ENCODE measurements at places on chromosomes 11 and 22.

DNA sequence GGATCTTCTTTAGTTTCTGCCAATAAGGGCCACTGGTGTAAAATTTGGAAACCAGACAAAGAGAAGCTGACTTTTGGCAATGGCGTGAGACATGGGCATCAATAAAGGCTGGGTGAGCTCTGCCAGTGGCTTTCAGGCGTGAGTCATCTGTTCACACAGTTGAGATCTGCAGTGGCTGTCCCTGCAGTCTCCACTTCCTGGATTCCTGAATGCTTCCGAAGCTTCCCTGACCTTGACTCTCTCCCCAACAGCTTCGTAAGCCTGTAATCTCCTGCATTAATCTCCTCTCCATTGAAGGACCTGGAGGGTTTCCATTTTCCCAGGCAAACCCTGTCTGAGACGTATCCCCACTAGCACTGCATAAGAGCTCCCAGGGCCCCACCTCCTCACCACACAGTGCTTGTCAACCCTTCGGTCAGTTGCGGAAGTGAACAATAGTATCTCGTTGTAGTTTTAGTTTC lies 574.7 kb downstream of the TBC1D22A start:
- peak; percentile 27 for DNase-seq

- DNase-seq = no peak
Observed at GRCh38 chr11:105911454-105911853, 110.6 kb downstream of the MSANTD4 start.

DNA sequence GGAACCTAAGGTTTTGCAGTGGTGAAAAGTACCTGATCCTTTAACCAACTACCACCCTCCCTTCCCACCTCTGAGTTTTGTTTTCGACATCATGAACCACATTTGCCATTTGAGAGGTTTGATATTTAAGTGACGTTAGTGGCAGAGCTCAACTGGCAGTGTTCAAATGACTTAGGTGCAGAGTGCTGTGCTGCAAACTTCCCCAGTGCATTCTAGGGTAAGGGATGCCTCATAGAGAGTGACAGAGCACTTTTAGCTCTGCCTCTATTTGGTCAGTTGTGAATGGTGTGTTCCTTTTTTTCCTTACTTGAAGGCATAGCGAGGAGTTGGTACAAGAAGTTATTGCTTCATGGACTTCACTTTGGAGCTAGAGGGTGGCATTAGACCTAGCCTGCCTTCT lies 9.4 kb downstream of the BMAL1 start:
- no peak for DNase-seq

DNA sequence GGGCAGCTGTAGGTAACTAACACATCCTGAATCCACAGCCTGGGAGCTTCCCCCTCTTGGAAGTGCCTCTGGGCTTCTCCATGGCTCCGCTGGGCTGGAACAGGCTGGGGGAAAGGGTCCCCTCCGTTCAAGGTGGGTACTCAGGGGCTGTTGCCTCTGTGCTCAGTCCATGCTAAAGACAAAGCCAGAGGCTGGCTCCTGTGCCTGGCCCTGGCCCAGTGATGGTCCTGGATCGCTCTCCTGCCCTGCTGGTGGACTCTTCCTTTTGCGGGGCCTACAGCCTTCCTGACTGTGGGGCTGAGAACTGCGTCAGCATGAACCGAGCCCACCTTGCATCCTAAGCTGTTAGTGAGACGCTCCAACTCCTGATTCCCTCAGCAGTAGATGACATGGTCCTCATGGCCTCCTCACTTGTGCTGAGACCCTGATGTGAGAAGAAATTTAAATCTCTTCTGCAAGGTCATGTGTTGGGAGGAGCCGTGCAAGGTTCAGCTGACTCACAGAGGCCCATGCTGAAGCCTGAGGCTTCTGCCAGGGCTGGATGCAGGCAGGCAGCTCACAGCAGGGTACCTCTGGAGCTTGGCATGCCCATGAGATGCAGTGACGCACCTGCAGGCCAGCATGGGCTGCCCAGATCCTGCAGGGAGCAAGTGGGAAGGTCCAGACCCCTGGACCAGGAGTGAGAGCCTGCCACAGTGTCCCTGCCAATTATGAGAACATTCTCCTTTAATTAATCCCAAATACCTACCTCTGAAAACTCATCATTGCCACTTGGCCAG lies 1285.5 kb downstream of the TBC1D22A start:
- no peak for DNase-seq

DNA sequence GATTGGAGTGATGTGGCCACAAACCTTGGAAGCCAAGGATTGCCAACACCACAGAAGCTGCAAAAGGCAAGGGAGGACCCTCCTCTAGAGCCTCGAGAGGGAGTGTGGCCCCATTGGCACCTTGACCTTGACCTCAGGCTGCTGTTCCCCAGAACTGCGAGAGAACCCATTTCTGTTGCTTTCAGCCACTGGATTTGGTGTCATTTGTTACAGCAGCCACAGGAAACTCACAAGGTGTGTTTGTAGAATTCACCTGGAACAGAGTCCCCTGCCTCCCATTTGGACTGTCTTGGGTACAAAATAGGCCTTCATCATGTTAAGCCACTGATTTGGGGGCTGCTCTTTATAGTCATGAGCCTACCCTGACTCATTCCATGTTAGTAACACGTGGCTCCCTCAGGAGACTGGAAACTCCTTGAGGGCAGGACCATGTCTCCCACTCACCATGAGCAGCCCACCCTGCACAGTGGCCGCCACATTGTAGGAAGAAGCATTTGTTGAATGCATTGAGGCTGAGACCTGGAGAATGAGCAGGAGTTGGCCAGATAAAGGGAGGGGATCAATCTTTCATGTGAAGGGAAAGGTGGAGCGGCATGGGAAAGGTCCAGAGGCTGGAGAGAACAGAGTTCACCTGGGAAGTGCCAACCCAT lies 8.3 kb downstream of the C11orf86 start:
- no peak for DNase-seq

DNA sequence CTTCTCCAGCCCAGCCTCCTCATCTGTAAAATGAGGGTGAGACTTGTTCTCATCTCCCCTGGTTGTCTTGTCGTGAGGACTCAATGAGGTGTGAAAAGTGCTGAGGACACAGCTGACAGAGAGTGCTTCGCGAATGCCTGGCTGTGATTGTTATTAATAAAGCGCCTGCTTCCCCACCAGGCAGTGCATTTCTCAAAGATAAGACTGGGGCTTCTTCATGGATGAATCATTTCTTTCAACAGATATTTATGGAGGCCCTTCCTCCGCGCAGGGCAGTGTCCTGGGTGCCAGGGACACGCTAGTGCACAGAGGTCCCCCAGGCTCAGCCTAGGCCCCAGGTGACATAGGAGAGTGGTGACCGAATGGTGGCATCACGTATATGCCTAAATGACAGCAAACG lies 34.3 kb upstream of the SHISAL1 start:
- DNase-seq = no peak

- DNase-seq = no peak
Observed at GRCh38 chr22:44663256-44663999, 38.6 kb upstream of the PRR5 start.

DNA sequence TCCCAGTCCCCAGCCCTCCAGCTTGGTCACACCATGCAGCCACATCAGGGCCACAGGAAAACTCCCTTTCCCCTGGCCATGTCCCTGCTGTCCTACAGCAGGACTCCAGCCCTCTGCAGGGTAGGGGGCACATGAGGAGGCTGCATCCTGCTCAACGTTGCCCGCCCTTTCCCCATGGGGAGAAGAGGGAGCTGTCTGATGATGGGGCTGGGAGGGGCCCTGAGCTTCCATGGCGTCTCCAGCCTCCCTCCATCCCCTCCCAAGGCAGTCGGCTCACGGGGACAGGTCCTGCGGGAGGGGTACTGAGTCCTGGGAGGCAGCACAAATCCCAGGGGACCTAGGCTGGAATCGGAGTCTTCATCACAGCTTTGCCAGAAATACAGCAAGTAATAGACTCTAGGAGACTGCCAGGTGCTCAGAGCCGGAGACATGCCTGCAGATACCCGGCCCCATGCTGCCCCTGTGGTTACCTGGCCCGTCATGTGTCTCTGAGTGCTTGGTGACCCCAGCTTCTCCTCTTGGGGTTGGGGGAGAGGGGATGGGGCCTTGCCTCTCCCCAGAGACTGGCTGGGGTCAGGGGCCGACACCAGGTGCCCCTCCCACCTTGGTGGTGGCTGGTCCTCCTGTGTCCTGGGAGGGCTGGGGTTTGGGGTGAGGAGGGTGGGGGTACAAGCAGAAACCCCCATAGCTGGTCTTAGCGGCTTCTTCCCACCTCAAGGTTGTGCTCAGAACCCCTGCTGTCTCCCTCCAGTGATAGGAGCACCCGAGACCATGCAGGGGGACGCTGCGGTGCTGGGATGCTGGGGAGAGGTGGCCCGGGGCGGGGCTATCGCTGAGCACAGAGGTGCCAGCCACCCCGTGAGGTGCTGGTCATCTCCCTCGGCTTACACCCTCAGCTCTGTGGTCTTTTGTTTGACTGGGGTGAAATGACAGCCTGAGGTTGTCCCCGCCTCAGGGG lies 2.3 kb downstream of the MRGPRE start:
- no peak for DNase-seq

DNA sequence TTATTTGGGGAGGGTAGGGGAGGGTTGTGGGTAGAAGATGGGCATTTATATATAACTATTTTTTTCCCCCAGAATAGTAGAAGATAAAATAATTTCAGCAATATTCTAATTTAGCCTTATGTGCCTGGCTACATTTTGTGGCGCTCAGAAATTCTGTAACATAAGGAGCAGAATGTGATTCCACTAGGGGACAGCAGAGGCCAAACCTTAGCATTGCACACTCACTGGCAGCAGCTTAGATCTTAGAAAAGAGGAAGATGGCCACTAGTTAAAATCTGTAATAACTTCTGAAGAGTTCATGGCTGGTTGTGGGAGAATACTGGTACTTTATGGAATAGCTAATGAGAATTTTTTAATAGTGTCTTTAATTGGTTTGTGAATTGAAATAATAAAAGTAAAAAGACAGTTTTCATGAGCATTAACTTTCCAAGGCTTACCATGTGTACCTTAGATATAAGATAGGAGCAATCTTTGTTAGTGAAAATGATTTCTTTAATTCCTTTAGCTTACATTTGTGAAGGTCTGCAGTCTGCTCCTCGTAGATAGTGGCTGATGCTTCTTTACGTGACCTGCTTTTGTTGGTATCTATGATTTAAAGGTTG lies 33.1 kb downstream of the DDX10 start:
- DNase-seq = peak; percentile 64

DNA sequence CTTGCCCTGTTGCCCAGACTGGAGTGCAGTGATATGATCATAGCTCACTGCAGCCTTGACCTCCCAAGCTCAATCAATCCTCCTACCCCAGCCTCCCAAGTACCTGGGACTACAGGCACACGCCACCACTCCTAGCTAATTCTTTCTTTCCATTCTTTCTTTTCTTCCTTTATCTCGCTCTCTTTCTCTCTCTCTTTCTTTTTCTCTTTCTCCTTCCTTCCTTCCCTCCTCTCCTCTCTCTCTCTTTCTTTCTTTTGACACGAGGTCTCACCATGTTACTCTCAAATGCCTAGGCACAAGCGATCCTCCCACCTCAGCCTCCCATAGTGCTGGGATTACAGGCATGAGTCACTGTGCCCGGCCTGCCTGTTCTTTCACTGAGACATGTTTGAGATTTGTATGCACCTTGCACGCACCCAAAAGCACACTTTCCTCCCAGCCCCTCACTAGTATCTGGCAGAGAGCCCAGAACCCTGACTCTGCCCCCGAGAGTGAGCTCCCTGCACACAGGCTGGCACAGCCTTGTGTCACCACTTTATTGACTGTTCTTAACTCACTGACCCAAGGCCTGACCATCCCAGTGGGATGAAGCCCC lies 56.8 kb downstream of the CD6 start:
- no peak for DNase-seq

DNA sequence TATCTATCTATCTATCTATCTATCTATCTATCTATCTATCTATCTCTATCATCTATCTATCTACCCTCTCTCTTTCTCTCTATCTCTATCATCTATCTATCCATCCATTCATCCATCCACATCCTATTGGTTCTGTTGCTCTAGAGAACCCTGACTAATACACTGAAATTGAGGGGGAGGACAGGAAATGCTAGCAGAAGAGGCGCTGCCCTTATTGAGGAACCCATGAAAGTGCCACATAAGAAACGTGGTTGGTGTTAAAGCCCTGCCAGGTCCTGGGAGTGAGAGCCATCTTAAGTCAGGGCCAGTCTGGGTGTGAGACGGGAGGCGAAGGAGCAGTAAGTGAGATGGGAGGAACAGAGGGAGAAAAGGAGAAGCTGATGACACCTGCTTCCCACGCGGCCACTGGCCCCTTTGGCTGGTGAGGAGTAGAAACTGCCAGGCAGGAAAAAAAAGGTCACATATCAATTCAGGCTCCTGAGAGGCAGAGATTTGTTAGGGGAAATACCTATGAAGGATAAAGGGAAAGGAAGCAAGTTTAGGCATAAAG lies 87.9 kb upstream of the PLET1 start:
- DNase-seq = no peak

Data from NCI-H460 (cell line).